Lung microvascular endothelial cell (primary cell): ENCODE measurements at places on chromosomes 13 and 19.

- DNase-seq, result no peak
Observed at GRCh38 chr19:48370955-48371354, 6.8 kb downstream of the SYNGR4 start.

DNA sequence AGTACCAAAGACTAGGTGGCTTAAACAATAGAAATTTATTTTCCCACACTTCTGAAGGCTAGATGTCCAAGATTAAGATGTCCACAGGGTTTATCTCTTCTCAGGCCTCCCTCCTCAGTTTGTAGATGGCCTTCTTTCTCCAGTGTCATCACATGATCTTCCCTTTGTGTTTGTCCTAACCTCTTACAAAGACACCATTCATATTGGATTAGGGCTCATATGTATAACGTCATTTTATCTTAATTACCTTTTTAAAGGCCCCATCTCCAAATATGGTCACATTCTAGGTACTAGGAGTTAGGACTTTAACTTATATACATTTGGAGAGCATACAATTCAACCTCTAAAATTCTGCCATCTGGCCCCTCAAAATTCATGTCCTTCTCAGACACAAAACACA lies 34.3 kb downstream of the N4BP2L2 start:
- no peak for DNase-seq

DNA sequence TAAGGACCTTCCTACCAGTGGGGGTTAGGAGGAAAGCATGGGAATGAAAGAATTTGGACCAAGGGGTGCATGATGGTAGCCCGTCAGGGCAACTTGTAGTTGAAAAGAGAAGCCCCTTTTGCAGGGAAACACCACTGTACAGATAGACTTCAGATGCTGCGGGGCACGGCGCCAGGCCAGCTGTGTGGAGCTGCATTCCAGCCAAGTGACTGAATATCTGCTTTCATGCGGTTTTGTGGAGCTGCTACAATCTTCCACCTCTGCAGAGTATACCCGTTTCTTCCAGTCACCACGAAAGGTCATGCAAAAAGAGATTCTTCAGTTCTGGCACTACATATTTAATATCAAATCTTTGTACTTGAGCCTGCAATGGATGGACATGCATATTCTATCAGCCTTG lies 104.7 kb downstream of the RGCC start:
- peak; percentile 14 for DNase-seq

GRCh38 chr19:38006361-38007045 lies 99.5 kb downstream of the SIPA1L3 start:
- DNase-seq, result no peak

DNA sequence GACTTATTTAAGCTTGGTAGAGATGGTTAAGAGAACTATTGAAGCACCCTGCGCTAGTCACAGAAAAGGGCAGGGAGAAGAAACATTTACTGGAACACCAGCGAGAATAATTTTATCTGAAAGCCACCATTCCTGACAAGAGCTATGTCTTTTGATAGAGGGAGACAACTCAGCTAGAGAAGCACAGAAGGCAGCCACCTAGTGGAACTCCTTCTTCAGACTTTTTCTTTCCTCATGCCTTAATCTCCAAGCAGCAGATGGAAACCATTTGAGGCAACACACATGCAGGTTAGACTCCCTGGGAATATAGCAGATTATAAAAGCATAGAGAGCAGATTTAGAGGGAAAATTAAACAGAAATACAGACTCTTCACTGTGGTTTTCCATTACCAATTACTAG lies 813.4 kb downstream of the SLITRK6 start:
- no peak for DNase-seq

GRCh38 chr19:46115396-46116106 lies 8.9 kb downstream of the IGFL3 start:
- no peak for DNase-seq

DNA sequence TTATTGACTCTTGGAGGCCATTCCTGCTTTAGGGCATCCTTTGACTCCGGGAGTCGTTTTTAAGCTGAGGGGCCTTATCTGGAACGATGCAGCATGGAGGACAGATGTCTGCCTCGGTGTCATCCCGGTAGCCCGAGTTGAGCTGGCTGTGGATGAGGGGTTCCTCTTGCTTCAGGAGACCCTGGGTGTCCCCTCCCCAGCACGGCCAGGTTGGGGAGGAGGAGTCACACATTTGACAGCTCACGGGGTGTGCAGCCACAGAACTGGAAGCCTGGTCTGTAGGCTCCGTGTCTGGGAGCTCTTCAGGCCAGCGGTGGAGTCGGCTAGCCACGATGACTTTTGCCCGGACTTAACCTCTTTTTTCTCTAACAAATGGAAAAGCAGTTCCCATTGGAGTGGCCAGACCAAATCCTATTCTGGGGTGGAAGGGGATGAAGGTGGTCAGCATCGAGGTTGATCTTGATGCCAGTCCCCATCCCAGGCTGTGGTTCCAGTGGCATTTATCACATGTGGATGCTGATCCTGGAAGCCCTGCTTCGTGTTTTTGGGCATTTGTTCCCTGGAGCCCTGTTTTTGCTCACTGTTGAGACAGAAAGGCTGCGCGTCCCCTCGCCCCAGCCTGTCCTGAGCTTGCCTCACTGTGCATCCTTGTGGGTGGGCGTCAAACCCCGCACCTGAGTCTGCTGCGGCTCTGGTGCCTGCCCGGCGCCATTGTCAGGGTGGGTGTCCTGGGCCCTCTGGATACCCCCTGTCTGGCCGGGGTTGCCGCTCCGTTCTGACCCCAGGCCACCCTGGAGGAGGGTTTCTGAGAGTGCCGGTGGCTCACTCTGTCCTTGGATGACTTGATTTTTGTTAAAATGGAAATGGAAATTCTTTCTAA lies 12.0 kb downstream of the TFDP1 start:
- no peak for DNase-seq

GRCh38 chr13:21884965-21885567 lies 214.2 kb downstream of the FGF9 start:
- DNase-seq, result no peak

GRCh38 chr13:28106976-28107375 lies 6.6 kb upstream of the FLT3 start:
- DNase-seq, result no peak

- no peak for DNase-seq
Observed at GRCh38 chr19:51271067-51271466, 20.2 kb downstream of the SIGLECL1 start.
